ENCODE measurements at places on chromosomes 1 and 21. TPM values are rescaled to one million over a fixed set of nuclear protein-coding genes. Genes with fewer than 3 reads are reported as not detected.

The TIE1 gene
- total RNA-seq: 27.7 TPM

The SH2D1B gene
- total RNA-seq: not detected

The ERI3 gene
- total RNA-seq: 45.0 TPM

The CD164L2 gene
- total RNA-seq: not detected

GRCh38 chr1:206748348-206749030, 22.1 kb upstream of the IL19 start:
- no peak for DNase-seq
